ENCODE measurements at places on chromosomes 1 and 21.
A peak's percentile ranks its signal among the peaks of the same experiment; 100 is the strongest.

GRCh38 chr1:248618878-248619277 lies 16.0 kb downstream of the OR2T11 start:
- peak; percentile 65 for DNase-seq

GRCh38 chr1:235093013-235093695 lies 35.5 kb downstream of the TOMM20 start:
- no peak for DNase-seq

GRCh38 chr1:199794105-199794863 lies 233.2 kb upstream of the NR5A2 start:
- DNase-seq = no peak

- no peak for DNase-seq
Measured at GRCh38 chr1:90417126-90417525, 300.0 kb downstream of the BARHL2 start.

DNA sequence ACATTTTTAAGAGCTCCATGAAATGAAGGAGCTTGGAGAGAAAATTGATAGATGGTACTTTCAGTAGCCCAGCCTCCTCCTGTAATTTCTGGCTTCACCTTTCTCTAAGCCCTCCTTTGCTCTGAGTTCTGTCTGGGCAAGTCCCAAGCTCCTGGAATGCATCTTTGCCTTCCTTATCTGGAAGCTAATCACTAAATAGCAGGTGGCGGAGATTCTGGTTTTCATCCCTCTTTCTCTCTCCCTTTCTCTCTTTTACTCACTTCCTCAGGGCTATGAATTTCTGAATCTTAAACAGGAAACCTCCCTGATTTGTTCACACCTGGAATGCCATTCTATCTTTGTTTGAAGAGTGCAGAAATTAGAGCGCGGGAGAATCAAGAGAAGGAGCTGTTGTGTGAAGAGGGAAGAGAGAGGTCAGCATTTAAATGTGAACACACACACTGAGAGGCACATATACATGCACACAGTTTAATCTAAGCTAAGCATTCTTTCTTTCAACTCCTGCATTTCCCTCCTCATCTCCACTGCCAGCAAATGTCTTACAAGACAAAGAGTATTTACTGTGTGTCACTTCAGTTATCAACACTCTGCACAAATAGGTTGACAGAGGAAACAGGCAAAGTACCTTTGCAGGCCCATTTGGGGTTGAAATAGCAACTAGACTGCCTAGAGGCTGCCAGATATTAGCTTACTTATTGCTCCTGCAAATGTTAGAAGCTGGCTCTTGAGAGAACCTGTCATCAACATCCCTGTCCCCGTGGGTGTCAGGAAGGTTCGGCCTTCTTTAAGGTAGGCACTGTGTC lies 199.4 kb upstream of the CAMK1G start:
- no peak for DNase-seq

DNA sequence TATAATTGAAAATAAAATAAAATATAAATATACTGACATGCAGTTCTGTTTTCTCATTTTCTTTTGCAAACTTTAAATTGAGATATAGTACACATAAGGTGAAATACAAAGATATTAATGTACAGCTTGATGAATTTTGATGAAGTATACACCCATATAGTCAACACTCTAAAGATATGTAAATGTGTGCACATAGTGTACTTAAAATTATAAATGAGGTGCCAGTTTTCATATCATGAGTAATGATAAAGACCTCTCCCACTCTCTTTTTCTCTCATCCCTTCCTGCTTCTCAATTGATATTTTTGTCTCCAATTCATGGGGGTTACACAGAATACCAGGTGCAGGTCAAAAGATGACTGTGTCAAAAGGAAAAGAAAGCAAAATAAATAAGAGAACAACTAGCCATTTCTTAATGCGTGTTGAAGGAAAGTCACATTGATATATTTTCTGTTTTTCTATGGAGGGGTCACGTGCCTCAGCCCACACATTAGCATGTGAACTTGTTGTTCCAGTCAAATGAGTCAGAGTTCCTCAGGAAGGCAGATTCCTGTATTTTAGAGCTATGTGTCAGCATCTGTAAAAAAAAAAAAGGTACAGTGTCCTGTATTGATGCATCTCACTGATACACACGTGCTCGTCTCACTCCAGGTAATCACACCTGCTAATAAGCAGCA lies 64.3 kb upstream of the HOOK1 start:
- no peak for DNase-seq

DNA sequence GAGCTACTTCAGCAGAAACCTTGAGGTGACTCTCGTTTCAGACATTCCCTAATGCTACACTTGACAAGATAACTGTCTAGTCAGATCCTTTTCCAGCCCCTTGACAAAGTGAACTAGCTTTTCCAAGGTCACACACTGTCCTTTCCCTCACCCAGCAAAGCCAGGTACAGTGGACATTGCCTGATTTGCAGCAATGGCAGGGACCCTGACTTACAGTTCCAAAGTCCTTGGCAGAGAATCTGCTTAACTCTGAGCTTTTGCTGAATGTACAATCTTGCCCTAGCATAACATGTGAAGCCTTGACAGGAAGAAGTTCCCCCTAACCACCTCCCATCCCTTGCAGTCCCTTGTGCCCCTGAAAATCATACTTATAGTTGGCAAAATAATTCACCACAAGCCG lies 37.1 kb downstream of the HSD3B2 start:
- DNase-seq = no peak

Data from stimulated activated CD4-positive, alpha-beta T cell treated with anti-CD3 and anti-CD28 coated beads, Interleukin-2, amount 100 ng/mL, for 24 hours (primary cell).